ENCODE measurements at places on chromosomes 6 and 20.

- DNase-seq = peak; percentile 21
Measured at GRCh38 chr20:20837574-20838021, 125.2 kb upstream of the RALGAPA2 start.

- DNase-seq = no peak
Measured at GRCh38 chr6:101779051-101779844, 385.7 kb downstream of the GRIK2 start.

DNA sequence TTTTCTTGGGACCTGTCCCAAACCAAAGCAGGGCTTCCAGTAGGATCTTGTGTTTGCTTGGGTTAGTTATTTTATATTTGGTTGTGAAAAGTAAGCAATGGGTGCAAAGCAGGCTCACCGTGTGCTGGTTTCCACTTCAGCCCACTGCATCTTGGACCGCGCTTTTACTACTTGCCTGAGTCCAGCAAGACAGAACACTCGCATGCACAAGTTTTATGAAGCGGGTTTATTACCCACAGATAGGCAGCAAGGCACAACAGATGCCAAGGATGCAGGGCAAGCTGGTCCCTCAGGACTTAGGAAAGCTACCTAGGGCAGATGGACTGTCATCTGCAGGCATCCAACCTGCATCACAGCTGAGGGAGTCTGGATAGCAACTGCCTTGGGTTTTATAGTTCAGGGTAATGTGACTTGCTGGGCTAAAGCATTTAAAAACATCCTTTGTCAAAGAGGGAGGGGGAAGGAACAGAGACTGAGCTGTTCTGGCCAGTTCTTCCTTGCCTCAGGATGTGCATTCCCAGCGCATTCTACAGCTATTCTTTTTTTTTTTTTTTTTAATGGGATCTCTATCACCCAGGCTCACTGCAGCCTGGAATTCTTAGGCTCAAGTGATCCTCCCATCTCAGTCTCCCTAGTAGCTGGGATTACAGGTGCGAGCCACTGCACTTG, 18.5 kb downstream of the CITED2 start:
- DNase-seq = no peak

- no peak for DNase-seq
Measured at GRCh38 chr20:25061103-25061799, 3.3 kb upstream of the ACSS1 start.

DNA sequence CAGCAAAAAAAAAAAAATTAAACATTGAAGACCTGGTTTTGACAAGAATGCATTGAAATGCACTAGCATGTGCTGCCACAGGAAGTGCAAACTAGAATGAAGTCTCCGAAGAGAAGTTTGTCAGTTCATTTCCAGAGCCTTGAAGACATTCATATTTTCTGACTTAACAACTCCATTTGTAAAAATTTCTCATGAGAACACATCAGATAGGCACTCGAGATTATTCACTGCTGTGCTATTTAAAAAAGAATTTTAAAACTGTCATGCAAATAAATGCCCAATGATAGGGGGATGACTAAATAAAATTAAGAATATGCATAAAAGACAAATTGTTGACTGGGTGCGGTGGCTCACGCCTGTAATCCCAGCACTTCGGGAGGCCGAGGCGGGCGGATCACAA, 394.6 kb upstream of the JARID2 start:
- no peak for DNase-seq

DNA sequence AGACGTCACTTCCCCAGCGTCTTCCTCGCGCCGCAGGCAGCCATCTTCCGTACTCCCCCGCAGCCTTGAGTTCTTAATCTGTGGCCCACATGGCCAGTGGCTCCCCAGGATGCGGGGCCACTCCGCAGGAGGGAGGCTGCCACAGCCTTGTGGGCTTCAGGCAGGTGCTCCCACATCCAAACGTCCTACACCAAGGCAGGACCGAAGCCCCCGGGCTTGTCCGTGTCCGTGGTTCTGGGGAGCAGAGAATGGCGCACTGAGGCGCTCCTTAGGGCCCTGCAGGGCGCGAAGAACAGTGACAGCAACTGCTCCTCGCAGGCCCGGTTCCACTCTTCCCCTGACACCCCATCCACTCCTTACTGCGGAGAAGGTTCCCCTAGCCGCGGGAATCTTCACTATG, 755.8 kb downstream of the PRIM2 start:
- DNase-seq = no peak

DNA sequence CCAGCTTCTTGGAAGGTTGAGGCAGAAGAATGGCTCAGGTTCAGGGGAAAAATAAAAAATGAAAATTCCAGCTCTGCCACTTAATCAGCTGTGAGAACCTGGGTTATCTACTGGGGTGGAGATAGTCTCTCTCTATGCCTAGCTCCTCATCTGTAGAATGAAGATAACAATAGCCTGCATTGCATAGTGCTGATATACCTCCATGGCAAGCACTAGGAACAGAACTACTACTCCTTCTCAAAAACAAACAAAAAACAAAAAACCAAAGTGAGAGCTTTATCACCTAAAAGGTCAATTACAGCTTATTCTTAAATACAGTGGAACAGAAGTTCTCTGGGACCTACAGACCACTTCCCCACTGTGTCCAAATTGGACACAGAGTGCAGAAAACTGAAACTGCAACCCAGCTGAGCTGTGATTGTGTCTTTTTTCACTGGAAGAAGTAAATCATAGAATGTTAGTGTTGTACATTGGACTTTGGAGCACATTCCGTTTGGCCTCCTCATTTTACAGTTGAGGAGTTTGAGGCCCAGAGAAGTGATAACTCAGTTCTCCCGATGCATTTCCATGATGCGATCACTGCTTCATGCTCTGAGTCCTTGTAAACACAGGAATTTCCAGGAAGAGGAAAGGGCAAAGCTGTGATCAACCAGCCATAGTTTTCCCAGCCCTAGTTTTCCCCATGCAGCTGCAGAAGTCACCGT, 23.3 kb downstream of the MTFR2 start:
- DNase-seq = no peak

- no peak for DNase-seq
Measured at GRCh38 chr6:159606786-159607185, 86.3 kb downstream of the SOD2 start.

DNA sequence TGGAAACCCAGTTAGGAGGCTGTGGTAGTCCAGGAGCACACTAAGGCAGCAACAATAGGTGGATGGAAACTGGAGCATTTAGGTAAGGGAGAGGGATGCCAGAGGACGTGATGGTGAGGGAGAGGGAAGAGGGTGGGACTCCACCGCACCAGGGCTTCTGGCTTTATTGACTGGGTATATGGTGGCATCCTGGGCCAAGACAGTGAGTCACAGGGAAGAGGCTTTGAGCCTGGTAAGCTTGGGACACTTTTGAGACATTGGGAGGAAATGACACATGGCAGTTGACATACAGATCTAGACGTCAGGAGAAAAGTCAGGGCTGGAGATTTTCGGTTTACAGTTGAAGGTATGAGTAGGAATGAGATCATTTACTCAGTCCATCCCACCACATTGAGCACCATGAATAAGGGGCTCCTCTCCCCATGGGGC, 14.9 kb downstream of the NT5E start:
- DNase-seq = no peak

GRCh38 chr6:167742719-167743303, 83.9 kb upstream of the AFDN start:
- no peak for DNase-seq

DNA sequence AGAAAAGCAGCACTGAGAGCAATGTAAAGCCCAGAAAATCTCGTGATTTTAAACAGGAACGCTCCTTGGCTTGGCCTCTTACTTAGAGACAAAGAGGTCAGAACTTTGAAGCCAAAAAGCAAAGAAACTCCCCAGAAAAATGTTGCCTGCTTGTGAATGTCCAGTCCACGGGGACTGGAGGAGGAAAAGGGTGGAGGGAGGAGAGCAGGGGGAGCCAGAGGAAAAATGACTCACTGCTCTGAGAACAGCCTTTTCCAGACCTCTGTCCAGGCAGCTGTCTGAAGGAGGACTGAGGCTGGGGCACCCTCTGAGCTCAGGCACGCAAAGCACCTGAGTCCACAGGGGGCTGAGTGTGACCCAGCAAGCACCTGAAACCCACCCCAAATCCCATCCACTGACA, 64.7 kb downstream of the TRAM2 start:
- DNase-seq = peak; percentile 74

GRCh38 chr6:139265512-139266190, 26.1 kb downstream of the TXLNB start:
- no peak for DNase-seq

- no peak for DNase-seq
Measured at GRCh38 chr6:155263373-155264063, at the start of gene CLDN20. Gene CLDN20, plus strand, starts transcription at chr6:155264013. Its CDS starts 11,707 bp downstream, at chr6:155275720.

- DNase-seq = no peak
Measured at GRCh38 chr6:13808801-13809200, 5.6 kb downstream of the MCUR1 start.

- DNase-seq = no peak
Measured at GRCh38 chr6:150902142-150902776, 36.8 kb downstream of the MTHFD1L start.

GRCh38 chr6:134046054-134046453, 6.4 kb downstream of the SLC2A12 start:
- no peak for DNase-seq

DNA sequence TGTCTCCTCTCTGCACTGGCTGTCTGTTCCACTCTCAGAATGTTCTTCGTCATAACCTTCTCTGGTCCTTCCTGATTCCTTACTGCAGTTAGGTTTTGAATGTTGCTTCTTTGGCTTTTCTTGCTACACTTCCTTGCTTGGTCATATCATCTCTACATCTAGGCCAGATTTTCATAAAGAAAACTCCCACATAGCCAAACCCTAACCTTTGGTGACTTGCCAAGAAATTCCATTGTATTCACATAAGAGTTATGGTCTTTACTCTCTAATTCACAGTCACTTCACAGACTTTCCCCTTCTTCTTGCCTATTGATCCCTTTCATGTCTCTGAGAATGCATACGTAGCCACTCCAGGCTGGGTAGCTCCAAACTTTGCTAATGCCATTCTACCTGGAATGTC, 41.9 kb upstream of the SIM1 start:
- no peak for DNase-seq

DNA sequence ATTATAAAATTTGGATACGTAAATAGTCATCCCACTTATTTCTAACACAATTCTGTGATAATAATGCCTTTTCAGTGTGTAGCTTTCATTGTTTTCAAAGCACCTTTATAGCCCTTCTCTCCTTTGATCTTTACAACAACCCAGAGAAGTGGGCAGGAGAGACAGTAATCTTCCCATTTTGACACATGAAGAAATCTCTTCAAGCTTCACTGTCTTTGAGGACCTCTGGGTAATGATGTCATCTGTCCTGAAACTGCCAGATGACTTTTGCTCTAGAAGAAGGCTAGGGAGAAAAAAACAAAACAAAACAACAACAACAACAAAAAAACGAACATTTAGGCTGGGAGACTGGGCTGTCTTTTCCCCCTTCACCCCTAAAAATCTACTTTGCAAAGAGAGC, 203.0 kb downstream of the KCNQ5 start:
- no peak for DNase-seq

GRCh38 chr6:87742106-87742505, 40.1 kb upstream of the AKIRIN2 start:
- no peak for DNase-seq

DNA sequence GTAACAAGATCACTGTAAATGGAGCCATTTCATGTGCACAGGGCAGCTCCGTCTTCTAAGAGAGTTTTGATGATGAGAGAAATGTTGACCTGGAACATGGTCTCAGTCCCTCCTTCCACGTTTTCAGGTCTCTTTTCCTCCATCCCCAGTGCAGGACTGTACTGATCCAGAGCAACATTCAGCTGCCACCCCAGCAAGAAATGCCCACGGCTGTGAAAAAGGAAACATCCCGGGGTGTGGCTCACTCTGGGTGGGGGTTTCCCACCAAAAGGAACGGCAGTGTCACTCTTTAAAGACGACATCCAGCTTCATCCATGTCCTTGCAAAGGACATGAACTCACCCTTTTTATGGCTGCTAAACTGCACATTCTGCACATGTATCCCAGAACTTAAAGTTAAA, 92.6 kb downstream of the ERMARD start:
- DNase-seq = no peak

- DNase-seq = no peak
Measured at GRCh38 chr6:73041051-73041450, 184.2 kb downstream of the KHDC1L start.

DNA sequence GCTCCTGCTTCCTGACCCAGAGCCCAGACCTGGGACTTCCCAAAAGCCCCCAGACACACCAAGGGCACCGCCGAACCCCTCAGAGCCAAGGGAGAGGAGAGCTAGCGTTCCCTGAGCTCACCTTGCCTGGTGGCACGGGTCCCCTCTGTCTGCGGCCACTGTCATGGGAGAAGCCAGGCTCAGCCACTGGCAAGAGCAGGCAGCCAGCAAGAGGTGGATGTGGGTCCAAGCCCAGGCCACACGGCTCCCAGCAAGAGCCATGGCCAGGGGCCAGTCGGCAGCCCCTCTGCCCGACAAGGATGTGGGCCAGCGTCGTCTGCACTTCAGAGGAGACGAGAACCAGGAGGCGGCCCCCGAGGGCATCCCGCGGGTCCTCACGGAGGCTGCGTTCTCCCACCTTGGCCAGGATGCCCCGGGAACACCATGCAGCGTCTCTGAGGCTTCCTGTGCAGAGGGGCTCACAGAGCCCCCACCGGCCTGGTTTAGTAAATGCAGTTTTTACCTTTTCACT, 2.2 kb upstream of the PPDPF start:
- peak; percentile 20 for DNase-seq

- no peak for DNase-seq
Measured at GRCh38 chr6:123869334-123869733, 65.7 kb downstream of the NKAIN2 start.

DNA sequence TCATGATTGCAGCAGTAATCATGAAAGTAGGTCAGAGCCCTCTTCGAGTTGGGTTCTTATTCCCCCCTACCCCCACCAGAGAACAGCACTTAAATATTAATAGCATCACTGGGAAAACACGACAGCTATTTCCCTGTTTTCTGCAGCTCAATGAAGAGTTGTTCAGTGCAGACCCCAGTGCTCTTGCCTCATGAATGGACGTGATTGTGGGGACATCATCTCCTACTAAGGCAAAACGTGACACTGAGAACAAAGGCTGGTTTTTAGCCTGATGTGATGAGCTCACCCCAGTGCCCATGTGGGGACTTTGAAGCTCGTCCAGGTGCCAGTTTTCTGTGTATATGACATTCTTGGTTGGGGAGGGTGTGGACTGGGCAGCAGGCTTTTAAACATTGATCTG, 105.9 kb downstream of the SLC35F1 start:
- no peak for DNase-seq

DNA sequence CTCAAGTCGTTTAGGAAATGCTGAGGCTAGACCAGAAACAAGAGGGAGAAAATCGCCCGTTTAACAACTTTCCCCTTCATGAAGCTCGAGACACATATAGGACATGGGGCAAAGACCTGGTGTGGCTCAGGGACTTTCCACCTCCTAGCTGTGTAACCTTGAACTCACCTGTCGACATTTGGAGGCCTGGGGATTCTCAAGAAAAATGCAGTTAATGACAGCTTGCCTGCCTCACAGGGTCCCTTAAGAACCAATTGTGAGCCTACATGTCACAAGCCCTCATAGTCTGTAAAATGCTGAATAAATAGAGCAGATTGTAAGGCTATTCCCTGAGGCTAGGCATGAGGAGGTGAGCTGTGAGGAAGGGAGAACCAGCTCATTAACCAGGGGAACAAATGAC, 35.1 kb downstream of the MGME1 start:
- DNase-seq = no peak

GRCh38 chr20:63099456-63100173, 92.9 kb upstream of the BHLHE23 start:
- no peak for DNase-seq

Data from uterus (tissue), 4 donors.